ENCODE measurements at places on chromosomes 7 and 10.
A peak's percentile ranks its signal among the peaks of the same experiment; 100 is the strongest.

- DNase-seq = peak; percentile 17
Observed at GRCh38 chr10:43892062-43892770, 243.5 kb upstream of the ZNF32 start.

DNA sequence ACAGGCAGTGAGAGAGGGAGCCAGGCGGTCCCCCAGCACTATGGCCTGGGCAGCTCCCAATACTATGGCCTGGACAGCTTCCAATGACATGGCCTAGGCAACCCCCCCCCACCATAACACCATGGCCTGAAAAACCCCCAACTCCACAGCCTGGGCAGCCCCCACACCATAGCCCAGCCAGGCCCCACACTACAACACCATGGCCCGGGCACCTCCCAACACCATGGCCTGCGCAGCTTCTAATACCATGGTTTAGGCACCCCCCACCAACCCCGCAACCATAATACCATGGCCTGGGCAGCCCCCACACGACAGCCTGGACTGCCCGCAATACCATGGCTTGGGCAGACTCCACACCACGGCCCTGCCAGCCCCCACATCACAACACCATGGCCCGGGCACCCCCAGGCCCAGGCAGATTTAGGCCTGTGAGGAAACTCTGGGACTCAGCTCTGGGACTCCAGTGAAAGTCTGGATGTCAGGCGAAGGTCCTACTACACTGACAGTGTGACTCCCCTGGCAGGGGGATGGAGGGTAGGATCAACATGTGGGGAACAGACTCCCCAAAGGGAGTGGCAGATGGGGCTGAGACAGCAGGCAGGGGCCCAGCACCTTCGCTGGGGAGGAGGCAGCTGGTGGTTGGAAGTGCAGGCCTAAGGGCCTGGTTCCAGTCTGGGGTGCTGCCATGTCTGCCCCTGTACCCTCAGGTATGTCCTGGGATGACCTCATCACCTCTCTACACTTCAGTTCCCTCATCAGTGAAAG, 8.7 kb downstream of the CPXM2 start:
- DNase-seq = no peak

DNA sequence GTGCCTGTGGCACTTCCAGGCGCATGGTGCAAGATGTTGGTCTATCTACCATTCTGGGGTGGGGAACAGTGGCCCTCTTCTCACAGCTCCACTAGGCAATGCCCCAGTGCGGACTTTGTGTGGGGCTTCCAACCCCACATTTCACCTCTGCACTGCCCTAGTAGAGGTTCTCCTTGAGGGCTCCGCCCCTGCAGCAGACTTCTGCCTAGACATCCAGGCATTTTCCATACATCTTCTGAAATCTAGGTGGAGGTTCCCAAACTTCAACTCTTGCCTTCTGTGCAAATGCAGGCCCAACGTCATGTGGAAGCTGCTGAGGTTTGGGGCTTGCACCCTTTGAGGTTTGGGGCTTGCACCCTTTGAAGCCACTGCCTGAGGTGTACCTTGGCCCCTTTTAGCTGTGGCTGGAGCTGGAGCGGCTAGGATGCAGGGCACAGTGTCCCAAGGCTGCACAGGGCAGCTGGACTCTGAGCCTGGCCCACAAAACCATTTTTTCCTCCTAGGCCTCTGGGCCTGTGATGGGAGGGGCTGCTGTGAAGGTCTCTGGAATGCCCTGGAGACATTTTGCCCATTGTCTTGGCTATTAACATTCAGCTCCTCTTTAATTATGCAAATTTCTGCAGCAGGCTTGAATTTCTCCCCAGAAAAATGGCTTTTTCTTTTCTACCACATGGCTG, 130.6 kb upstream of the EFCAB10 start:
- DNase-seq = no peak

DNA sequence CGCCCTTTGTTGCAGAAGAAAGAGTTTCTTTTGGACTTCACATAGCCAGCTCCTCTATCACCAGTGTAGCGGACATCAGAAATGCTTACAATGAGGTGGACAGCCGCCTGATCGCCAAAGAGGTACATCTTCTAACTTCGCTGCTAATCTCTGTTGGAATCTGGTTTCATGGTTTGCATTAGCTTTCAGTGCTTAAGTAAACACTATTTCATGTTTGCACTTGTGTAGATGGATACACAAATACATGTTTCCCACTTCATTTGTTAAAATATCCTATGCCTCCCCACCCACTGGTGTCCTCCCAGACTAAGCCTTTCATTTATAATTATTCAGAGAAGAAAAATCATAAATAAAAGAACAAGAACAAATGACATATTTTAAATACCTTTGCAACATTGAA, 103.9 kb downstream of the WDFY4 start:
- DNase-seq = no peak

- no peak for DNase-seq
Observed at GRCh38 chr10:63352976-63353375, 112.8 kb downstream of the JMJD1C start.

GRCh38 chr10:73625004-73625883, 16.0 kb downstream of the MYOZ1 start:
- DNase-seq = peak; percentile 35

GRCh38 chr7:157149317-157149716, 10.6 kb downstream of the UBE3C start:
- DNase-seq = no peak

- DNase-seq = no peak
Observed at GRCh38 chr7:144006692-144007042, 6.5 kb downstream of the OR6B1 start.

- peak; percentile 74 for DNase-seq
Observed at GRCh38 chr10:6170638-6171037, 32.1 kb upstream of the PFKFB3 start.

GRCh38 chr10:4622384-4622783, 203.6 kb upstream of the AKR1E2 start:
- DNase-seq = no peak

- no peak for DNase-seq
Observed at GRCh38 chr7:68235937-68236336, 1239.3 kb downstream of the TYW1 start.

- no peak for DNase-seq
Observed at GRCh38 chr7:158543840-158544239, 43.8 kb downstream of the PTPRN2 start.

- no peak for DNase-seq
Observed at GRCh38 chr7:156998988-156999957, 11.2 kb downstream of the MNX1 start.

DNA sequence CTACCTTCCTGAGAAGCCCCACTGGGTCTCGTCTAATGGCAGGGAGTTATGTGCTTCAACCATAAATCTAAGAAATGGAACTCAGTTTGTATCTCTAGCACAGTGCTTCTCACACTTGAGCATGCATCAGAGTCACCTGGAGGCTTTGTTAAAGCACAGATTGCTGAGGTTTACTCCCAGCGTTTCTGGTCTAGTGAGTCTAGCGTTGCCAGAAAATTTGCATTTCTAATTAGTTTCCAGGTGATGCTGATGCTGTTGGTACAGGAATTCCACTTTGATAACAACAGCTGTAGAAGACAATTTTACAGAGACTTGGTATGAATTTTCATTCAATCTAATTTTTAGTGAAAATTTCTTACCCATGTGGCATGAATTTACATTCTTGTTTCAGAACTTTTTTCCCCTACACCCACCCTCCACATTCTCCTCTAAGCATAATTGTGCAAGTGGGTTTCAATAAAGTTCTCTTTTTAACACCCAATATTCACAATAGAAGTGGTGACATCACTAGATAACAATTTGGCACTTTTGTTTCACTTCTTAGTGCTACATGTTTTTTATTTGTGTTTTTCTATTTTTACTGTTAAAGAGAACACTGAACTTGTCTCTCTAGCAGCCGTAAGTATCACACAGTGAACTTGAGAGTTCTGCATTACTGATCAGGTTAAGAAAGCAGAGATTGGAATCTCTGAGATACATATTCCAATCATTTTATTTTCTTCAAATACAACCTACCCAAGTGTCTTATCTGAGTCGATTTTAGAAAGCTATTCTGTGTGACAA, 48.4 kb upstream of the BET1 start:
- no peak for DNase-seq

DNA sequence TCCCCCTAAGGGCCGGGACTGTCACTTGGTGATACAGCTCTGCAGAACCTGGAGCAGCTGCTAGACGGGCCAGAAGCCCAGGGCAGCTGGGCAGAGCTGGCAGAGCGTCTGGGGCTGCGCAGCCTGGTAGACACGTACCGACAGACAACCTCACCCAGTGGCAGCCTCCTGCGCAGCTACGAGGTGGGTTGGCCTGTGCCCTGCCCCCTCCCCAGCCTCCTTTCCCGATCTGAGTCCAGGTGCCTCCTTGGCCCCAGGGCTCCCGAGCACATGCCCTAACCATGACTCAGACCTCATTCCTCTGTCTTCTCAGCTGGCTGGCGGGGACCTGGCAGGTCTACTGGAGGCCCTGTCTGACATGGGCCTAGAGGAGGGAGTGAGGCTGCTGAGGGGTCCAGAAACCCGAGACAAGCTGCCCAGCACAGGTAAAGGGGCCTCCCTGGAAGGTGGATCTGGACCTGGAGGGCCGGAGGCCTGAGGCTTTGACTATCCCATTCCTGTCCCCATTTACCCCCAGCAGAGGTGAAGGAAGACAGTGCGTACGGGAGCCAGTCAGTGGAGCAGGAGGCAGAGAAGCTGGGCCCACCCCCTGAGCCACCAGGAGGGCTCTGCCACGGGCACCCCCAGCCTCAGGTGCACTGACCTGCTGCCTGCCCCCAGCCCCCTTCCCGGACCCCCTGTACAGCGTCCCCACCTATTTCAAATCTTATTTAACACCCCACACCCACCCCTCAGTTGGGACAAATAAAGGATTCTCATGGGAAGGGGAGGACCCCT, 6.4 kb downstream of the NFKB2 start:
- no peak for DNase-seq

GRCh38 chr10:28880683-28880950, 203.3 kb downstream of the BAMBI start:
- no peak for DNase-seq

GRCh38 chr7:138247568-138248333, 171.5 kb downstream of the AKR1D1 start:
- no peak for DNase-seq

DNA sequence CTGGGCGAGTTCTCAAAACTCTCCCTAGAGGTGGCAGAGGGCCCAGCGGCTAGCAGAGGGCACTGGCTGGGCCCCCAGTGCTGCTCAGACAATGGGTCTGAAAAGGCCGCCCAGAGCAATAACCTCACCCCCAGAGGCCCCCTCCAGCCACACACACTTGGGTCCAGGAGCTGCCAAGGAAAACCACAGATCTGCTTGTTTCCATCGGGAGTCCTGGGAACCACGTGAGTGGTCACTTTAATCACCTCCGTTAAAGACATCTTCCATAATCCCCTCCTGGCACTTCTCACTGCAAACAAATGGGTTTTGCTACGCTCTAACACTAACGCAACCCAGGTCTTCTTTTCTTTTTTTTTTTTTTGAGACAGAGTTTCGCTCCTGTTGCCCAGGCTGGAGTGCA, 30.0 kb downstream of the NUDT1 start:
- no peak for DNase-seq

- peak; percentile 50 for DNase-seq
Observed at GRCh38 chr7:142776206-142776844, 5.6 kb downstream of the PRSS2 start.

GRCh38 chr7:157520249-157520648, 183.4 kb downstream of the DNAJB6 start:
- no peak for DNase-seq

- DNase-seq = no peak
Observed at GRCh38 chr10:28785018-28785417, 107.7 kb downstream of the BAMBI start.

DNA sequence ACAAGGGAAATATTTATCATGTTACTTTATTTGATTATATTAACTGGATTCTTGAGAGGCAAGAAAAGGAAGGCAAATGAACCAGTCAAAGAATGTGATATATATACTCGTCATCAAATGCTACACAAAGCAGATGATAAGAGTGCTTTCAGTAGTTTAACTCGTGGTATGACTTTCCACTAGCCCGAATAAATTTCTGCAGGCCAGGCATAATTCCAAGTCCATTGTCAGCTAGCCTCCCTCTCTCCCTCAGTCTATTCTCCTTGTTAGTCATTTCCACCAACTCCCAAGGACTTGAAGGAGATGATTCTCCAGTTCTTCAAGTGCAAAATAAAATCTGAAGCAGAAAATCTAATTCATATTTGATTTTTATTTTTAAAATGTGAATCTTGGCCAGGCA, 190.5 kb downstream of the GLI3 start:
- no peak for DNase-seq

DNA sequence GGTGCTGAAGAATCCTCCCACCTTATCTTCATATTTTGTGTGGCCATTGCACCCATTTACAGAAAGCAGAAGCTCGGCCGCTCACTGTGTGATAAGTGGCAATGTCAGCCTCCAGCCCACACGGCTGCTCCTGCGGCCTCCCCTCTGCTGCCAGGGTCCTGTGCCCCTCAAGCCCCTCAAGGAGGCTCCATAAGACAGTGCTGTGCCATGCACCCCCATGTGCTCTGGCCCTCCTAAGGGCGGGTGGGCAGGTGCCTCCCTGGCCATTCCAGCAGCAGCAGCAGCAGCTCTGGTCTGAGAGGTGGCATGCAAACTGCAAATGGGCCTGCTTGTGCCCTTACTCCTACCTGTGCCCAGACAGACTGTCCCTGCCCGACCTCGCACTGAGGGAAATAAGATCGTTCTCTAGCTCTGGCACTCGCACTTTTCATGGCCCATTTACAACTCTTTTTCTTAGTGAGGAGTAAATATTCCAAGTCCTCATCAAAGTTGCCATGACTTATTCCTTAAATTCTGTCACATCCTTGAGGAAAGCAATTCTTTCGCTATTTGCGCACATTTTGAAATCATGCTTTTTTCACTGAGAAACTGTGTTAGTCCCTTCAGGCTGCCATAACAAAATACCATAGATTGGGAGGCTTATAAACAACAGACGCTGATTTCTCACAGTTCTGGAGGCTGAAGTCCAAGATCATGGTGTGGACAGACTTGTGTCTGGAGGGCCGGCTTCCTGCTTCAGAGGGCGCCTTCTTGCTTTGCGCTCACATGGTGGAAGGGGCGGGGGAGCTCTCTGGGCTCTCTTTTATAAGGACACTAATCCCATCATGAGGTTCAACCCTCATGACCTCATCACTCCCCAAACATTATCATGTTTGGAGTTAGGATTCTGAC, 187.8 kb downstream of the COBL start:
- no peak for DNase-seq

DNA sequence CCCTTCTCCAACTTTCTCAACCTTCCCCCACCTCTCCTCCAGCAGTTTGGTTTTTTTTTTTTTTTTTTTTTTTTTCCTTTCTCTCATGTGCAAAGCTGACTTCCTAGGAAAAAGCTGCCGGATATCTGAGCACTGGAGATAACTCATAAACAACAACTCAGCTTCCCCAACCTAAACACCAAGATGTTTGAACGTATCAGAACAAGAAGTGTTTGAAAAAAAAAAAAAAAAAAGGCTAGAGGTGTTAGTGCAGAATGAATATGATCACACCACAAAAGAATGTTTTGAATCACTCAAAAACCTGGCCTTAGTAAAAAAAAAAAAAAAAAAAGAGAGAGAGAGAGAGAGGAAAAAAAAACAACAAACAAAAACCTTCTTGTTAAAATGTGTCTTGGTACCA, 11.2 kb downstream of the GATA3 start:
- DNase-seq = no peak

- DNase-seq = no peak
Observed at GRCh38 chr7:106731187-106731586, 70.2 kb upstream of the CCDC71L start.

Measured in fibroblast of mammary gland (primary cell).